Central memory CD4-positive, alpha-beta T cell (primary cell): ENCODE measurements at places on chromosomes 2 and 18.

GRCh38 chr2:5528706-5529105 is 163.5 kb upstream of the SOX11 start:
- DNase-seq: no peak

GRCh38 chr18:54109131-54109683 is 115.3 kb downstream of the MBD2 start:
- DNase-seq: no peak

- DNase-seq: no peak
Measured at GRCh38 chr2:73939419-73939818, 12.7 kb downstream of the DGUOK start.

- DNase-seq: no peak
Measured at GRCh38 chr2:241984658-241985057, 115.1 kb downstream of the RTP5 start.

GRCh38 chr18:57497372-57498294 is 62.5 kb downstream of the ONECUT2 start:
- no peak for DNase-seq

DNA sequence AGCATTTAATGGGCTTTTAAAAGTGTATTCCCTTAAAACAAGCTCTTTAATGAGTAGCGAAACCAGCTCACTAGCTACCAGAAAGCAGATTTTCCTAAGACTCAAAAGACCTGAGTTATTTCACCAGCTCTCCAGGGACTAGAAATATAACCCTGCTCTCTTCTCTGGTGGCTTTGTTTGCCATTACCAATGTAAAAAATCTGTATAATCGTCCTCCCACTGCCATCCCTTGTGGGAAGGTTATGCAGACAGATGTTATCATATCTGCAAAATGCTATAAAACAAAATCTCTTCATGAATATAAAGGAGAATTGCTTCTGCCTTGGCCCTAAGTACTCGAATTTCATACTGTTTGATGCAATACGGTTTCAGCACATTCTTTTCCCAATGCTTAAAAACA is 335.2 kb downstream of the NUP35 start:
- no peak for DNase-seq

DNA sequence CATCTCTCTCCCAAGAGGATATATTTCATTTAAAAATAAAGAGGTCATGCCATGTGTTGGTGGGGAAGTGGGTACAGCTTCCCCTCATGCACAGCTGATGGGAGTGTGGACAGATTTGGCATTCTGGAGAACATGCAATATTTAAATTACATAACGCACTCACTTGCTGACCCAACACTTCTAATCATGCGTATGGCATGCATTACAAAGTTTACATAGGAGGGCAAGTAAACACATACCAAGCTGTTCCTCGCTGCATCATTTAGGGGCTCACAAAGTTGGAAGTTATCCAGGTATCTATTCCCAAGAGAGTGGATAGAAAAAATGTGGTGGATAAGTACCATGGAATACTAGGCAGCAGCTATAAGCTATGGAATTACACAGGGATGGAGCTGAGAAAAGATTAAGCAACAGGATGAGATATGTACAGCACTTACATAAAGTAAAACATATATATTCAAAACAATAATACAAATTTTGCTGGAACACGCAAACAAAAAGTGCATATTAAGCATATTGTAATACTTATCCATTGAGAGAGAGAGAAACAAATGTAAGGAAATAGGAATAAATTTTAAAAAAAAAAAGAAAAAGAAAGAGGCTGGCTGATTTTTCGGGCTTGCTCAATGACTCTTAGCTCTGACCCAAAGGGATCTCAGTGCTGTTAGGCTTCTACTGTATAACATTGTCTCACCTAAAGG is 11.0 kb downstream of the CYP1B1 start:
- DNase-seq: no peak

DNA sequence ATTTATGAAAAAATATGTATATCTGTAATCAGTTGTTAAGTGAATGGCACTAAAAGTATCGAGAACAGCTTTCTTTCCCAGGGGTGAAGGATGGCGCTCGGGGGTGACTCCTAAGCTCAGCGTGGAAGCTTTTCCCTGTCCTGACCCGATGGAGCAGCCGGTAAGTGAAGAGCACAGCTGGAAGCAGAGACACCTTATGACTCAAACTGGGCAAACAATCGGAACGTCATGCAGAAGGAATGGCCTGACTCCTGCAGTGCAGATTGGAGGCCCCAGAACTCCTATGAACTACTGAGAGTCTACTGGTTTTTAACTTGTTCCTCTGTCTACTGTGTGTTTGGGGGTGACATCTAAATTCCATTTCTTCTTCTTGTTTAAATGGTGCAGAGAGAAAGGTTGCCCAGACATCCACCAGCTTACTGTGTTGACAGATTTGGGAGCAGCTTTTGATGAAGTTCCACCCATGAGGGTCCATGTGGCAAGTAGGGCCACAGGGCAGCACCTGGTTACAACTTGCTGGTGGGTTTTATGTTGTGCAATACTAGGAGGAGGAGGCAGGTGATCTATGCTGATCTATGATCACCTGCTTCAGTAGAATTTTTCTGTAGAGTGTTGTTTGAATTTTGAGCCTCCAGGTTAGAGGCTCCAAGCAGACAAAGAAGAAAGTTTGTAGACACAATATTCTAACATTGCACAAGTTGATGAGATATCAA is 52.8 kb upstream of the TMEM182 start:
- no peak for DNase-seq

DNA sequence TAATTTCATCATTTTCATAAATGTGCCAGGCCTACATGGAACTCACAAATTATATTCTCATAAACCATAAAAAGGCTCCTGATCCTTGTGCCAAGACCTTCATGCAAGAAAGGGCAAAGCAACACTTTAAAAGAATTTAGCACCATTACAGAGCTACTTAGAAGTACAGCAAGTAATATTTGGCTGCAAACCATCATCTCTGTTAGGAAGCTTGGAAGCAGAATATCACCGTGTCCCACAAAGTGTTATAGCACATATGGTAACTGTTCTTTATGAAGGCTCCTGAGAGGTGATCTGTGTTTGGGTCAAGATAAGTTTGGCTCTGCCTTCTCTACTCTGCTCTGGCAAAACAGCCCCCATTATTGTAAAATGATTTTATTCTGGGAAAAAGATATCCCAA is 59.7 kb upstream of the KCNJ3 start:
- DNase-seq: no peak

DNA sequence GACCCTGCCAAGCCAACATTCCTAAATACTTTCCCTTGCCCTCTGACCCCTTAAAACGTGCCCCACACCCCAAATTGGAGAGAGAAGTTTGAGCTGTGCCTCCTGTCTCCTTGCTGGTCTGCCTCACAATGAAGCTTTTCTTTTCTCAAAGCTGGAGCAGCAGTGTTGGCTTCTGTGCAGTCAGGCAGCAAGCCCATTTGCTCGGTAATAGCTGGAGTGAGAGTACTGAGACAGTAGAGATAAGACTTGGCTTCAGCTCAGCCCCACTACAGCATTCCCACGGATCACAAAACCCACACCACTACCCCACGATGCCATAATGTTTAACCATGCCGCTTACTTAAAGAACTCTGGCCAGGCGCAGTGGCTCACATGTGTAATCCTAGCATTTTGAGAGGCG is 73.0 kb downstream of the NCAPH start:
- no peak for DNase-seq

DNA sequence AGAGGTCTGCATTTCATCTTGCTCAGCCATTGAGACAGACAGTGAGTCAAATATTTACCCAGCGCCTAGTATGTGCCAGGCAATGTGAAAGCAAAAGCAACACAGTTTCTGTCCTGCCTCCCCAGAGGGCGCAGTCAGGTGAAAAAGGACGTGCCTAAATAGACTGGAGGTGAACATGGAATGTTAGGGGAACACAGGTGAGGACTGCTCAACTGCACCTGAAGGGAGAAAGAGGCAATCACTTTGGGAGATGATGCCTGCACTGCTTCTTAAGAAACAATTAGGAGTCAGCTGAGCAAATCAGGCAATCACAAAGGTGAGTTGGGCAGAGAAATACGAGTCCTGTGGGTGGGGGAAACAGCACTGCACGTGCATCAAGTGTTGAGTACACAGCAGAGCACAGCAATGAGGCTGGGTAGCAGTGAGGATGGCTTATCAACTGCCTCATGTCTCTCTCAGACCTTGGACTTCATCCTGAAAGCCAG is 218.3 kb upstream of the SMAD7 start:
- no peak for DNase-seq

DNA sequence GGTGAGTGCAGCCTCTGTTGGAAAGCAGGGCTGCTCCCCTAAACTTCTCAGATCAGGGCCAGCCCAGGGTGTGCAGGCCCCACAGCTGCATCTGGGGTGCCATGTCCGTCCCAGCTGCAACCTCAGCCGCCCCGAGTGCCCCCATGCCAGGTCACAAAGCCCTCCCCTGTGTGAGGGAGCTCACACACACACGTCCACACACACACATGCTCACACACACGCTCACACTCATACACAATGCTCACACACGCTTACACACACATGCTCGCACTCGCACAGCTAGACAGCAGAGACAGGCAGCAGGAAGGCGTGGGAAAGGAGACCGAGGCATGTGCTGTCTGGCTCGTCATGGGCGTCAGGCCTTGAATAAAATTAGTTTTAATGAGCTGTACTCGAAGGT is 55.4 kb downstream of the ADI1 start:
- DNase-seq: no peak

- DNase-seq: no peak
Measured at GRCh38 chr2:15189216-15189615, 371.9 kb downstream of the NBAS start.

GRCh38 chr2:122390406-122390805 is 635.0 kb downstream of the TSN start:
- DNase-seq: no peak

DNA sequence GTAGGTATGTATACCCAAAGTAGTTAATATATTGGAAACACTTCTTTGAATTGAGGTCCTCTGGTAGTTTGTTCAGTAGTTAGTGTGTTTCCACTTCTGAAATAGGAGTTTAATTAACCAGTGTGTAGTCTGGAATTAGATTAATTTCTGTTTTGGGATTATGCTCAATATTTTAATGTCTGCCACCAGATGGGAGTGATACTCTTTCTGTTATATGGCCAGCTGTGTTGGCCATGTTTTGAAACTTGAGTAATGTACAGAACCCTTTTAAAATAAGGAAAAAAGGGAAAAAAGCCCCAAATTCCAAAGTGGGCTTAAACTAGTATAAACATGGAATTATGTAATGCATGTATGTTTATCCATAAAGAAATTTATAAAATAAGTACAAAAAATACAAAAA is 147.7 kb downstream of the CTNNA2 start:
- DNase-seq: no peak

GRCh38 chr2:75333646-75334045 is 134.3 kb upstream of the TACR1 start:
- no peak for DNase-seq

GRCh38 chr18:75491361-75491760 is 63.9 kb upstream of the SMIM21 start:
- no peak for DNase-seq

GRCh38 chr2:207318181-207318628 is 152.5 kb upstream of the KLF7 start:
- DNase-seq: no peak

GRCh38 chr2:120995656-120996190 is 260.1 kb downstream of the GLI2 start:
- no peak for DNase-seq

GRCh38 chr2:85913884-85914881 is 25.4 kb upstream of the ST3GAL5 start:
- DNase-seq: no peak

DNA sequence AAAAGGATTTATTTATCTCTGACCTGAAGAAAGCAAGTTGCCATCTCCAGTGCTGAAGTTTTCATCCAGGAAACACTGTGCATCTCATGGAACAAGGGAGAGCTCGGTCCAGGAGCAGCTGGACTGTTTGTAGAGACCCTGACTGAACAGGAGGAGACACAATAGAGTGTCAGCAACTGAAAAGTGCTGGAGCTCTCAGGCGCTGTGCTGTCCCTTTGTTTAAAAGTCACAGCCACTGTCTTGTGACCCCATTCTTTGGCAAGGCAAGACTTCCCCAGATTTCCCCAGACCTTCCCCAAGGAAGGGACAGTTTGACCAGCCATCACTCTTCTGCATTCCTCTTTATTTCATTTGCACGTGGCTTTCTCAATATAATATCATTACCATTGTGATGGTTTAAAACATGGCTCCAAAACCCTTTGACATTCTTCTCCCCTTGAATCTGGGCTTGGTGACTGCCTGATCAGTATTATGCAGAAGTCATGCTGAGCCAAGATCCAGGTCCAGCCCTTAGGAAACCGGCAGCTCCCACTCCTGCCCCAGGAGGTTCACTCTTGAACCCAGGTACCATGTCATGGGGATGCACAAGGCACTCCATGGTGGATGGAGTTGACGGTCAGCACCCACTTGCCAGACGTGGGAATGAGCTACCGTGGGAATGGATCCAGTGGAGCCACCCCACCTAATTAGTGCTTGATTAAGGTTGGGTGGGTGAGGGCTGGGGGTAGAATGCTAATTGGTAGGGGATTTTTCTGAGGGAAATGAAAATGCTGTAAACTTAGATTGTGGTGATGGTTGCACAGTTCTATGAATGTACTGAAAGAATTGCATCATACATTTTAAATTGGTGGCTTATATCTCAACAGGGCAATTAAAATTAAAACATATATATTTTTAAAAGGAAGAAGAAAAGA is 497.9 kb upstream of the RAB6C start:
- no peak for DNase-seq

- DNase-seq: peak; percentile 28
Measured at GRCh38 chr2:230203110-230203676, 16.6 kb downstream of the SP110 start.

DNA sequence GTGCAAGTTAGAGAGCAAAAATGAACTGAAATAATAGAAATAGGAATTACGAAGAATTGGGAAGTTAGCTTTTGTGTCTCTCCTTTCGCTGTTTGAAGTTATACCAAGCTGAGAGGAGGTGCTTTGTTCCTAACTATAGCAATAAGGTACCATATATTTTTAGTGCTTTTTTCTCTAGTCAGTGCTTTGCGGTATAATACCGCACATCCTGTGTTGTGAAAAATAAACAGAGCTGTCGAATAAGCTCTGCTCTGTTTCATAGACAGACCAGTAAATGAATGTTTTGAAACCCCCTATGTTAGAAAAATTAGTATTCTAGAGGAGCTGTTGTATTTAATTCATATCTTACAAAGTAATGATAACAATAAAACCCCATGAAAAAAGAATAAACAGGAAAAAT is 130.8 kb downstream of the MAP4K4 start:
- peak; percentile 47 for DNase-seq

DNA sequence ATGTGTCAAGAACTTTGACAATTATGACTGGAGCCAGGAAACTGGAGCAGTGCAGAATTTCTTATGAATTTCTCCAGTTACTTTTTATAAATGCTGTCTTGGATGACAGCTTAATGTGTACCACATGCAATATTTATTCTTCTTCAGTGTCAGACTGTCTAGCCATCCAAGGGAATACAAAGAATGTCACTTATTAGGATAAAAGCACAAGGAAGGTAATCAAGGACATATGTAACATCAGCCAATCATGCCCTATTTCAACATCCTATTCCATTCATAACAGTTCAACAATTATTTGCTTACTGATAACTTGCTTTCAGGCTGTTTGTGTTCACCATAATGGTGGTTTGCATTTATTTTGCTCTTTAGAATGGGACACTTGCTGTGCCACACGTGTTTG is 139.8 kb downstream of the OLA1 start:
- no peak for DNase-seq

GRCh38 chr2:155070489-155070888 is 372.0 kb downstream of the KCNJ3 start:
- DNase-seq: no peak
